ENCODE measurements at places on chromosomes 2 and 18. TPM values are rescaled to one million over a fixed set of nuclear protein-coding genes. Genes with fewer than 3 reads are reported as not detected.

SGPP2 gene
- total RNA-seq = 0.11 TPM

DNER gene
- 3.7 TPM for total RNA-seq

ZNF804A gene
- total RNA-seq = not detected

NCK2 gene
- total RNA-seq = 63.7 TPM

DNA sequence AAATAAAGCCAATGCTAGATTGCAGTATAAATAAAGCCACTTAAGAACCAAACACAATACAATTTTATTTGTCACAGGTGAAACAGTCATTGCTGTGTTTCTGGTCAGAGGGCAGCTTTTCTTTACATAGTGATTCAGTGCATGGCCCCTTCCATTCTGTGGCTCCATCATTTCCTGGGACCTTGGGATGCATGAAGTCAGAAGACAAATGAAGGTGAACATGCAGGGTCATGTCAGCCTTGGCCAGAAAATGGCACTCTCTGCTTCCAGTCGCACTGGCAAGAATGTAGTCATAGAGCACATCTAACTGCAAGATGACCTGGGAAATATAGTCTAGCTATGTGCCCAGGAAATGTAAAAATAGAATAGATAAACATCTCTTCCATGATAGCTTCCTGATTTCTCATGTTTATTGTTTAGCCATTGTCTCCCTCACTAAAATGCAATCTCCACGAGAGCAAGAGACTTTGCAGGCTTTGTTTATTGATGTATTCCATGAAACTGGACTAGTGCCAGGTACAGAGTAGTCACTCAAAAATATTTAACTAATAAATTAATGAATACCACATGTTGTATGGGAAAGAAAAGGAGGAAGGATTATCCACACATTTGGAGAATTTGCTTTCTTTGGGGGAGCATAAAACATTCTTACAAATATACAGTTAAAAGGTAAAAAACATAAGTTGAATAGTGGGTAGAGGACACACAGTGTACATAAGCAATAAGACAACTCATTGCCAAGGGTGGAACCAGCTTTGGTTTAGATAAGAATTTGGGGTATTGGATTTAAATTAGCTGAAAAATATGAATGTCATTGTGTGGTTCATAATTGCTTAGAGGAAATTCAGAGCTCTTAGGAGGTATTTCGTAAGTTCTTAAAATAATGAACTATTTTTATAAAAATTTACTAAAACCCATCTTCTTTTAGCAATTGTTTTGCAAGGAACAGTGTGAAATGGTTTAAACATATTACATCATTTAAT, 343.8 kb downstream of the PID1 start:
- no peak for DNase-seq
- peaks cover under 1% of the 10 kb centered on the region for H3K36me3 ChIP-seq
- H3K27me3 ChIP-seq = no peaks in the 10 kb centered on the region

DNA sequence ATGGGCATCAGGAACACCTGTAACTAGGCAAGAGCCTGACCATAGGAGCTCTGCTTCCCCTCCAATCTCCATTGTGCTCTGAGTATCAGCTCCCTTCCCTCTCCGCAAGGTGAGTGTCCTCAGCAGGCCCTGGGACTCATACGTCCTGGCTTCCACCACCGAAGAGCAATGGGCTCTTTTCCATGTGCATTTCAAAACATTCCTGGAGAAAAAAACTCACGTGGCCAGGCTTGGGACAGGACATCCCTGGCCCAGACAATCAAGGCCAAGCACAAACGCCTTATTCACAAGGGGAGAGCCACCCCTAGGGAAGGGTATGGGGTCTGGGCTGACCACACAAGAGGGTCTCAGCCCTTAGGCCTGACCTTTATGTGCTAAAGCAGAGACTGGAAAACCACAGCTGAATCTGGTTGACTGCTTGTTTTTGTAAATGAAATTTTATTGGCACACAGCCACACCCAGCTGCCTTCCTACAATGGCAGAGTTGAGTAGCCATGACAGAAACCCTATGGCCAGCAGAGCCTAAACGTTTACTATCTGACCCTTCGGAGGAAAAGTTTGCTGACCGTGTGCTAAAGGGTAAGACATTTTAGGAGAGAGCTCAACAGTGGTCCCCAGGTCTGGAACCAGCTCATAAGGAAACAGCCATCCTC, 175.7 kb upstream of the ARL4C start:
- peaks cover 8% of the 10 kb centered on the region for H3K36me3 ChIP-seq
- H3K4me1 ChIP-seq = peaks cover 56% of the 10 kb centered on the region
- H3K4me3 ChIP-seq = no peak overlapping the region
- no peak overlapping the region for H3K27ac ChIP-seq
